CD4-positive, alpha-beta T cell treated with Interleukin-21 for 1 hour (primary cell): ENCODE measurements at places on chromosomes 11 and 22.

GRCh38 chr11:77283101-77283500 lies 18.4 kb downstream of the GDPD4 start:
- no peak for DNase-seq

- no peak for DNase-seq
These were observed 176.9 kb downstream of the NAV2 start for GRCh38 chr11:19889531-19889930.

DNA sequence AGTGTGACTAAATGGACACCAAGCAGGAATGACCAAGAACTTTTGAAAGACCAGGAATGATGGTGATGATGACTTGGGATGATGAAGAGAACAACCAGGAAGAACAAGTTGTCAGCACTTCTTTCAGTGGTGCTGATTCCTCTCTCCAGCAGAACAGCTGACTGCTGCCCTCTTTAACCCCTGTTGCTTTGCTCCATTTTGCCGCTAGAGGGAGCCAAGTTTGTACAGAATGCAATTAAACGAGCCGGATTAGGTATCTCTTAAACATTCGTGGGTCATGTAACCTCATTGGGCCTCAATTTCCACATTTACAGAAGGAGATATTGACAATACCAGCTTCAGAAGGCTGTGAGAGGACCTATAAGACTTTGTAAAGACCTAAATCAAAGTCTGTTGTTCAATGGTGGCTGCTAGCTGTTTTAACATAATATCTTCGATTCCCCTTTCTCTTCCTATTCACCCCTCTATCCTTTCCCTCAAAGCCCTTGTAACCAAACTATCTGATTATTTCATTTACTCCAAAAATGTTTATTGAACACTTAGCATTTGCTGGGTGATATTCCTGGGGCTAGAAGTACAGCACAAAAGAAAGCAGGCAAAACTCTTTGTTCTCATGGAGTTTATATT lies 1.9 kb downstream of the OR4S1 start:
- peak; percentile 69 for DNase-seq

DNA sequence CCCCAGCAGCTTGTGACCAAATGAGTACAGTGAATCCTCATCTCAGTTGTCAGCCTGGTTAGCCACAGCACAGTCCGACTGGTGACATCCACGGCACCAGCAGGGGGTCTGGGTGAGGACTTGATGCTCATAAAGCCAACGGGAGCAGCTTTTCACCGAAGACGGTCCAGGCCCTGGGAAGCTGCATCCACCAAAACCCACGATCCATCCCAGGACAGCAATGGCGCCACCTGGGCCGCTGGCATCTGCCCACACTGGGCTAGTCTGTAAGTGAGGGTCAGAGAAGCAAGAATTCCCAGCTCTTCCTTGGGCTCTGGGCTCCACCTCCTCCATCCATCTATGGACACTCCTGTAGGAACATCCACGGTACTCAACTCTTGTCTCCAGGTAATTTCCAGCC lies 25.1 kb upstream of the FXYD6 start:
- no peak for DNase-seq

GRCh38 chr11:14588681-14589080 lies 54.9 kb upstream of the PDE3B start:
- DNase-seq, result no peak

GRCh38 chr11:81674211-81674610 lies 1059.5 kb downstream of the FAM181B start:
- no peak for DNase-seq

DNA sequence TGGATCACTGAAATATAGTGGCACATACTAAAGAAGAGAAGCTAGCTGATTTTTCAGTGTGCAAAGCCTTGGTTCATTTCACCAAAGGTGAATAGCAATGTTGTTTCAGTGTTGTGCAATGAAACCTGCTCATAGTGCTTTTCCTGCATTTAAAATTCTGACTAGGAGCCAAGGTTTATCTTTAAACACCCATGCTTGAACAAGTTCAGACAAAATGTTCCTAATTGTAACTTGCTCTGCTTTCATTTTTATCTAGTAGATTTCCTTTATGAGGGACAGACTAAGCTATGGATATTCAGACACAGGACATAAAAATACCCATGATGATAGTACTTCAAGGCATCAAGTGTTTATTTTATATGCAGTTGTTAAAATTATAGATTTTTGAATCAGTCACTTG lies 47.7 kb downstream of the BBOX1 start:
- DNase-seq, result no peak

GRCh38 chr11:116379185-116379828 lies 393.5 kb downstream of the BUD13 start:
- no peak for DNase-seq

- DNase-seq, result no peak
These were observed 29.1 kb downstream of the RAB38 start for GRCh38 chr11:88146106-88146505.

DNA sequence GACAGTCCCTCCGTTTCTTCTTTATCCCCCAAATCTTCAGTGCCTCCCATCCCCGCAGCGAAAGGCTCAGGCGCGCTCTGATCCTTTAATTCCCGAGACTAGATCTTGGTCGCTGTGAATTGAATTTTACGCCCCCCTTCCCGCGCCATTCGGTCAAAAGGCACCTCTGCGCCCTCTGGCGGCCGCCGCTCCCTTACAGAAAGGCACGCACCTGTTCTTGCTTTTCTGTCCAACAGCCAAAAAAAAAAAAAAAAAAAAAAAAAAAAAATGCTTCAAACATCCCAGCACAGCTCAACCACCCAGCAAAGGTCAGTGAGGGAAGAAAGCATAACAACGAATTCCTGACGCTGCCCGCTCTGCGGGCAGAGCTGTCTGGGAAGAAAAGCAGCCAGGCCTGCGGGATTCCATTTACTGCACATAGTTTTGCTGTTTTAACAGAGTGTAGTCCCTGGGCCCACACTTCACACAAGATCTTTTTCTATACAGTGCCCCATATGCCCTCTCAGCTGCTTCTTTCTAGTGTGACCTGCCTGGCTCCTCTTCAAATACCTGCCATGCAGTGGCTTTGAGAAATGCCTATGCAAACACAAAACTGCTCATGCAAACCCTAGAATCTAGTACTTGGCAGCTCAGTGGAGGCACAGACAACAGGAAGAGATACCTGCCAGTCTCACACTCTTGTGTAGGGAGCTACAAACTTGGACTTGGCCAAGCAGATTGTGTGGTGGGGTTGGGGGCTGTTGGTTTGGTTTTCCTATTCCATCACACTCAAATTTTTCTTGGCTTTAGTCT lies 1.3 kb upstream of the ESAM start:
- peak; percentile 85 for DNase-seq

GRCh38 chr11:82750643-82751139 lies 17.0 kb upstream of the FAM181B start:
- DNase-seq, result peak; percentile 30

DNA sequence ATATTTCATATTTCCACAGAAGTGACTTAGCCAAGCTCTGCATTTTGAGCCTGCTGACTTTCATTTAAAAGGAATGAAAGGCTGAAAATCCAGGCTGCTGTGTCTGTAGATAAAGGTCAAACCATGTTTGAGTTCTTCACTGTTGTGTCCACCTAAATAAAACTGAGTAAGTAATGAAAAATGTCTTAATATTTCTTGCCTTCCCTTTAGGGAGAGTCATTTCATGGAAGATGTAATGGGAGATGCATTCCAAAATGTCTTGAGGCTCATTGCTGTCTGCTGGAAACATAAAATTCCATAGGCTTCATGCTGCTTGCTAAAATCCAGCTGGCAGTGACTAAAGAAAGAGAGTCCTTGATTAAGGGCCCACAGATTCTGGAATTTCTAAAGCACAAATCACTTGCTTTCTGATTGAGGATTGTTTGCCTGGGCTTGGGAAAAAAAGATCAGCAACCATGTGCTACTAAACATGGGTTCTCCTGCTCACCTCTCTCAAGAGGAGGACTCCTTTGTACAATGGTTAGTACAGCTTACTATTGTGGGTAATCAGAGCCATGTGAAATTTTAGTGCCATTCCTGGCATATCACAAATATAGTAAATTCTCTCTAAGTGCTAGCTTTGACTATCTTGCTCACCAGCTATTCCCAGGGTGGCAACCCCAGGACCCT lies 56.9 kb downstream of the PANX1 start:
- DNase-seq, result no peak

- peak; percentile 69 for DNase-seq
These were observed 20.3 kb downstream of the CLPB start for GRCh38 chr11:72413914-72414628.

DNA sequence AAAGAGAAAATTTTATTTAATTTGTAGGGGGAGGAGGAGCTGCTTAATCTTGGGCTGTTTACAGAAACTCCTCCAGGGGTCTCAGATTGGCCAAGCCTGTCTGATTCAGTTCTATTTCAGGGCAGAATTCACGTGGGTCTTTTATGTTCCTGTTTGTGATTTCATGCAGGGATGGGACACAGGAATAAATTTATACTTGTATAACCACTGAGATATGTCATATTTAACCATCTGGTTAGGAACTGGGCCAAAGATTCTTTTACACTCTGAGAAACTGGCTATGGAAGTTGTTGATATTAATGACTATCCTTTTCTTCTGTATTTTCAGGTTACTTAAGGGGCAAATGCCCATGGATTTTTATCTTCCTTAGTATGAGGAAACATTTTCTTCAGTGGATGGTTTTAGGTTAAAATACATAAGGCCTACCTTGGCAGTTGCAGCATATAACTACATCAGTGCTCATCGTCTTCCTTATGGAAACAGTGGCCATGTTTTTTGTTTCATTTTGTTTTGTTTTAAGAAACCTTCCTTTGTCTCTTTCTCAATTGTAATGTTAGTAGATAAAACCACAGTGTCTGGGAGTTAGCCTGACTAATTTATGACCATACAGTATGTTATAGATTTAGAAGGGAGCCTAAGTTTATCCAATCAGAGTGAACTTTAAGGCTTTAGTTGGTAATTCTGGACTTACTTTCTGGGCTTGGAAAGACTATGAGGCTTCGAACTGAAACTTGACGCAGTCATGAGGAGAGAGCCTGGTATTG lies 132.4 kb upstream of the ANO3 start:
- DNase-seq, result no peak
